Fibroblast of skin of right biceps (primary cell): ENCODE measurements at places on chromosomes 7 and 10.
A peak's percentile ranks its signal among the peaks of the same experiment; 100 is the strongest.

GRCh38 chr7:6562106-6562505 is 10.8 kb upstream of the GRID2IP start:
- DNase-seq, result no peak

GRCh38 chr10:8401531-8401930 is 347.0 kb downstream of the GATA3 start:
- DNase-seq, result no peak

DNA sequence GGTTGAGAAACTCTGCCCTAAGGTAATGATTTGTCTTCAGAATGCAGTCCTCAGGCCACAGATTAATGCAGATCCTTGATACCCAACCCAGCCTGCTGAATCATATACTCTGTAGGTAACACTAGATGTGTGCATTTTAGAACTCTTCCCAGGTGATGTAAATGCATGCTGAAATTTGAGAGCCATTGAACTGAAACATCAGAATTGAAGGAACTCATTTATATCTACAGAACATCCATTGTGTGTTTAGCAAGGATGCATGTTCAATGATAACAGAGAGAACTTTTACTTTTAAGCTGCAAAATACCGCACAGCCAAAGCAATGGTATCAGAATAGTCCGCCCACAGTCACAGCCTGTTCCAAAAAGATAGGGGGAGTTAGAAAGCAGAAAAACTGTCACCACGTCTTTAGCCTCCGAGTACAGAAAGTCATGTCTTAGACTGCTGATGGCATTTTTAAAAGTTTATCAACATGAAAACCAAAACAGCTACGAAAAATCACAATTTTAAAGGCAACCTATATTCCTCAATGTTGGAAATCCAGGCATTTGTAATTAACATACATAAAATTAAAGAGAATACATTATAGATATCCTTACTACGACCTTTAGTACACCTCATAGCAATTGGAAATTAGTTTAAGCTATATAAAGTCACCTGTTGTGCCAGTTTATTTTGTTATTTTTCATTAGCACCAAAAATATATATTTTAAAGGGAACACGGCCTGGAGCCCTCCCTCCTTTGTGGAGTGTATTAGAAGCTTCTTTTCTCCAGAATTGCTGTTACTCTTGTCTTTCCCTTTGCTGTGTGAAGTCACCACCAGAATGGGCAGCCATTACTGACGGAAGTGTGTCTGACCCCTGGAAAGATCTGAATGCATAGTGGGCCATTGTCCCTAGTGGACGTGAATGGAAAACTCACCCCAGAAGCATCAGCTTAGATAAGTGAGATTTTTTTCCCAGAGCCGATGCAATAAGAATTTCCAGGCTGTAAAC is 65.8 kb upstream of the PRKAR2B start:
- DNase-seq, result no peak

DNA sequence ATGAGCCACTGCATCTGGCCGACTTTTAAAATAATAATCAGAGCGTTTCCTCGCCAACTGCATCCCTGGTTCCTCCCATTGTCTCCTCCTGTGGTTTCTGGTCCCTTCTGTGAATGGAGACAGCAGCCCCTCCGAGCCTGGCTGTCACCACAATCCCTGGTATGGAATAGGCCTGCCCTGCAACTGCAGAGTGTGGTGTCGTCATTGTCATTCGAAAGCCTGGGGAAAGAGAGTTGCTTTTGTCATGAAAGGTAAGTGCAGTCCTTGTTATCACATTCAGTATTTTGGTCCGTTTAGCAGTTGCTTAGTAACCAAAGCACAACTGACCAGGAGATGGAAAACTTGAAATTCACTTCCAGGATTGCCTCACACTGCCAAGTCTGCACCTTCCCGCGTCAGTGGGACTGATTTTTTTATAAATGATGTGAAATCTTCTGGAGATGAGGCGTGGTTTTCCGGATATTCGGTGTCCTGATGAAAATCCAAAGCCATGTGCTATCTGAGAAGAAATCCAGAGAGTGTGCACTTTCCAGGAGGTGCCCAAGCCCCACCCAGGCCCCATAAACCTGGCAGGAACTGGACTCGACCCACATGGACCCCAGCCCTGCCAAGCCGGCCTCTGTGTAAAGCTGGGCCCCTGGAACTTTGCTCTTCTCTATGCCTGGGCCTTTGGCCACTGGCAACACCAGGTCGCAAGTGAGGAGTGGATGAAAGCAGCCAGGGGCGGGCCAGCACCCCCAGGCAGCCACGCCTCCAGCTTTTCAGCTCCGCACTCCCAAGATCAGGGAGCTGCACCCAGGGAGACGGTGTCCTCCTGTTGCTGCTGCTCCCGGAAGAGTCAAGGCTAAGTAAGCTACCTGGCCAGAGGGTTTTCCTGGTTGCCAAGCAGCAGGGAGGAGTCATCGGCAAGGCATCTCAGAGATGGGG is 133.7 kb upstream of the SH2B2 start:
- DNase-seq, result peak; percentile 61

GRCh38 chr7:68147614-68148238 is 1151.1 kb downstream of the TYW1 start:
- DNase-seq, result peak; percentile 5

- no peak for DNase-seq
Measured at GRCh38 chr10:108469940-108470339, 1305.4 kb upstream of the SORCS1 start.
